ENCODE measurements at places on chromosomes 4 and X. TPM values are rescaled to one million over a fixed set of nuclear protein-coding genes. Genes with fewer than 3 reads are reported as not detected.

Gene DDIT4L
- 14.2 TPM for polyA plus RNA-seq

Gene ADH7
- not detected for polyA plus RNA-seq

Gene TRIM60
- polyA plus RNA-seq: not detected

Gene PWWP3B
- not detected for polyA plus RNA-seq

Gene NHS
- 1.4 TPM for polyA plus RNA-seq

Gene GABRG1
- polyA plus RNA-seq: not detected

Gene KCND1
- polyA plus RNA-seq: 0.25 TPM

All from fibroblast of lung (primary cell).